Mammary epithelial cell (primary cell): ENCODE measurements at places on chromosomes 13 and 19.
A peak's percentile ranks its signal among the peaks of the same experiment; 100 is the strongest.

- no peak for DNase-seq
These were observed 40.2 kb downstream of the OLFM4 start for GRCh38 chr13:53068585-53069520.

DNA sequence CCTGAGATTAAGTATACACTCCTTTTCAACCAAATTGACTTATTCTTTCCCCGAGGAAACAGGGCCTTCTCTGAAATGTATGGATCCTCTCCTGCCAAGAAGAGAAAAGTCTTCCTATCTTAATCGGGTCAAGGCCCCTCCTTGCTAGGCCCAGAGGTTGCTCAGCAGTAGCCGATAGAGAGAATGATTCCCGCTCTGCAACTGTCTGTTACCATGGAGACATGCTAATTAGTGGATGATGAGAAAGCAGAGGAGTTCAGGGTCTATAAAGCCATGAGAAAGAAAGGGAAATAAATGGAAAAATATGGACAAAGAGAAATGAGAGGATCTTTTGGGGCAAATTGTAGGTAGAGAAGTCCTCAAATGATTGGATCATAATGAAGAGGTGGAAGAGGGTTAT lies 103.5 kb downstream of the POU4F1 start:
- DNase-seq: no peak

DNA sequence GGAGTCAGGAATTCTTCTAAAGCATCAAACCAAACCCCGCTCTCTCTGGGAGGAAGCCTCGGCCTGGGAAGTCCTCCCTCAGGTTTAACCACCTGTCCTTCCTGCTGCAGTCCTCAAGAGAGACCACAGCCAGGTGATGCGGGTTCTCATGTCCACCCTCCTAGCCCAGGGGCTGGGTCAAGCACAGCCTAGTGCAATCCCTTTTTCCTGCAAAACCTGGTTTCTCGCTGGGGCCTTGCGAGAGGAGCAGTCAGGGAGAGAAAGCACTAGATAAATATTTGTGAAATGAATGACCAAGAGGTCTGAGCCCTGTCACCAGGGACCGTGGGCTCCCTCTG lies 2.4 kb downstream of the SLC8A2 start:
- no peak for DNase-seq

- no peak for DNase-seq
These were observed 118.8 kb downstream of the CDK8 start for GRCh38 chr13:26372747-26373146.

- DNase-seq: no peak
These were observed 14.0 kb upstream of the TMPRSS9 start for GRCh38 chr19:2345794-2346663.

DNA sequence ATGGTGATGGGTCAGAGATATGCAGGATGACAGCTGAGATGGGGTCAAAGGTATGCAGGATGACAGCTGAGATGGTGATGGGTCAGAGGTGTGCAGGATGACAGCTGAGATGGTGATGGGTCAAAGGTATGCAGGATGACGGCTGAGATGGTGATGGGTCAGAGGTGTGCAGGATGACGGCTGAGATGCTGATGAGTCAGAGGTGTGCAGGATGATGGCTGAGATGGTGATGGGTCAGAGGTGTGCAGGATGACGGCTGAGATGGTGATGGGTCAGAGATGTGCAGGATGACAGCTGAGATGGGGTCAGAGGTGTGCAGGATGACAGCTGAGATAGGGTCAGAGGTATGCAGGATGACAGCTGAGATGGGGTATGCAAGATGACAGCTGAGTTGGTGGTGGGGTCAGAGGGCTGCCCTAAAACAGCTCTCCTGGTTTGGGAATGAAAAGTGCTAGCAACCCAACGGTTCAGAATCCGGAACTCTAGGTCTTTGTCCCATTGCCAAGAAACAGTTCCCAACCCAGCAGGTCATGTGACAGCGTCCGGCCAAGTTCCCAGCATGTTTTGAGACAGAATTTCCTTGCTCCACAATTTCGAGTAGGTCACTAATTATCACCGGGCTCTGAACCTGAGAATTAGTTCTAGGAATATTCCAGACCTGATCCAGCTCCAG lies 3.2 kb downstream of the SELENOW start:
- DNase-seq: no peak

GRCh38 chr13:98157188-98157587 lies 14.3 kb downstream of the FARP1 start:
- DNase-seq: no peak

DNA sequence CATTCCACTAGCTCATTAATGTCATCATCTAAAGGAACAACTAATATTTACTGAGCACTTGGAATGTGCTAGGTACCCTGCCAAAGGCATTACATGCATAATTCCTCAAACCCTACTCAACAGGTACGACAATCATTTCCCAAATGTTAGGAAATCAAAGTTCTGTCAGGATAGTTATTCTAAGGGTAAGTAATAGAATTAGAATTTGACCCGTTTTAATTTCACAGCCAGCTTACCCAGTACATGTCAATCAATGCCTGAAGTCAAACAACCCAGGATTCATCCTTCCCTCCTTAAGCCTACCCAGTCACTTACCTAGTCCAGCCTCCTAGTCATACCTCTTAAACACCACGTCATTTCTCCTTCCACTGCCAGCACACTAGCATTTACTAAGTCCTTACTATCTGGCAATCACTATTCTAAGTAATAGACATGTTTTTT lies 2.4 kb downstream of the LNX2 start:
- peak; percentile 58 for DNase-seq

DNA sequence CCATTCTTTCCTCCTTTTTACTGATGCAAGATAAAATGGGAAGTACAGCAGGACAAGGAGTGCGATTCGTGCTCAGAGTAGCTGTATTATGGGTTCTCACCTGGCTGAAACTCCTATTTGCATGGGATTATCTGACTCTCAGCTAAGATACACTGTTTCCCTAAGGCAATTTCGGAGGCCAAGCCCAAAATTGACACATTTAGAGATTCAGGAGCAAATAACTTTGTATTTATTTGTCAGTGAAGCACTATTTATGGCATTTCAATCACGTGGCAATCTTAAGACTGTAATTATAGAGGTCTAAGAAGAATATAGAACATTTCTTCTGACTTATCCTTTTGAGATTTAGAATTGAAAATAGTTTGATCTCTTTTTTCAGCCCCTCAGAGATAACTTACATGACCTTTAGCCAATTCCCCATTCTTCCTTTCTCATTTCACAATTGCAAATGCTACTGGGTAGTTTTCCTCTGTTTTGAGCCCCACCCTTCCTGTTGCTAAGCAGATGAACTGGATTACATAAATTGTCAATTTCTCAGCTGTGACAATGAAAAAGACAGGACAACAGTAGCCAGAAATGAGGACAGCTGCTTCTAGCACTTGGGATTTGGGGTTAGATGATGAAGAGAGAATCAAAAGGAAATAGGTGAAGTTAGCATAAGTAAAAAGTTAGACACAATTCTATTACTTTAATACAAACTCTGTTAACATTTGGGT lies 122.7 kb upstream of the FRY start:
- no peak for DNase-seq

GRCh38 chr19:48565090-48565489 lies 13.1 kb downstream of the SULT2B1 start:
- DNase-seq: no peak

- no peak for DNase-seq
These were observed 3.9 kb downstream of the IRF2BP1 start for GRCh38 chr19:45881909-45882528.

DNA sequence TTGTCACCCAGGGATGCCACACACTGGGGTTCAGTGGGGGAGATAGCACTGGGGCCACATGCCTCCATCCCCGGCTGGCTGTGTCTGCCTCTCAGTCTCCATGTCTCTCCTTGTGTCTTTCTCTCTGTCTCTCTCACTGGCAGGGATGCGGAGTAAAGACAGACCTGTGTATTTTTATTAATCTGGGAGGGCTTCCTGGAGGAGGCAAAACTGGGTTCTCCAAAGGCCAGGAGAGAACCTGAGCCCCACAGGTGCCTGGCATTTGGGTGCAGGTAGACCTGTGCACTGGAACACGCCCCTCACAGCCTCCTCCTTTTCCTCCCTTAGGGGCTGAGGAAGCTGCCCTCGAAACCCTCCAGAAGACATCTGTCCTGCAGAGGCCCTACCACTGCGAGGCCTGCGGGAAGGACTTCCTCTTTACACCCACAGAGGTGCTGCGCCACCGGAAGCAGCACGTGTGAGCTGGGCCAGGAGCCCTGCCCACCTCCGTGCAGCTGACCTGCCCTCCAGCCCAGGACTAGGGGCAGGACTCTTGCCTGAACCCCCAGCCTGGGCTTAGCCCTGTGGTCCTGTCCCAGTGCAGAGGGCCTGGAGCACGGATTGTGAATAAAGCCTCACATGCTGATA lies 32.7 kb downstream of the DHX34 start:
- DNase-seq: no peak

- DNase-seq: no peak
These were observed 5.5 kb downstream of the DPP9 start for GRCh38 chr19:4717966-4718701.

DNA sequence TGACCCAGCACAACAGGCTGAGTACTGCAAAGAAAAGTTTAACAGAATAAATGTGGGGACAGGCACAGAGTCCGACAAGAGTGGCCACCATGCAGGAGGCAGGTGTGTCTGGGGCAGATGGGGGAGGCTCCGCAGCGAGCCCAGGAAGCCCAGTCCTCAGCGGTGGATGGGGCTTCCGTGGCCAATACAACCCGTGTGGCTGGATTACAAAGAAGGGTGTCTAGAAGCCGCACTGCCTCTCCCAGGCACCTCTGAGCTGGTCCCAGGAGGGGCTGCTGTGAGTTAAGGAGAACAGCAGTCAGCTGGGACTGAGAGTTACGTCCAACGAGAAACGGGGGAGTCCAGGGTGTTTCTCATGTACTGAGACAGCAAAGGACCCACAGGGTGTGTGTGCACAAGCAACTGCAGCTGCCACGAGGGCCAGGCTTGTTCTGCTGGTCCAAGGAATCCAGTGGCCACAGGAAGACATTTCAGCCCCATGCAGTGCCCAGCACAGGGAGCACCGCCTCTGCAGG lies 70.2 kb downstream of the SPACA7 start:
- DNase-seq: no peak

GRCh38 chr19:41959056-41960053 lies at the start of gene RABAC1:
TSS of gene RABAC1 (minus strand) at chr19:41959321. CDS start at chr19:41959292, 29 bp downstream.
- peak; percentile 86 for DNase-seq

DNA sequence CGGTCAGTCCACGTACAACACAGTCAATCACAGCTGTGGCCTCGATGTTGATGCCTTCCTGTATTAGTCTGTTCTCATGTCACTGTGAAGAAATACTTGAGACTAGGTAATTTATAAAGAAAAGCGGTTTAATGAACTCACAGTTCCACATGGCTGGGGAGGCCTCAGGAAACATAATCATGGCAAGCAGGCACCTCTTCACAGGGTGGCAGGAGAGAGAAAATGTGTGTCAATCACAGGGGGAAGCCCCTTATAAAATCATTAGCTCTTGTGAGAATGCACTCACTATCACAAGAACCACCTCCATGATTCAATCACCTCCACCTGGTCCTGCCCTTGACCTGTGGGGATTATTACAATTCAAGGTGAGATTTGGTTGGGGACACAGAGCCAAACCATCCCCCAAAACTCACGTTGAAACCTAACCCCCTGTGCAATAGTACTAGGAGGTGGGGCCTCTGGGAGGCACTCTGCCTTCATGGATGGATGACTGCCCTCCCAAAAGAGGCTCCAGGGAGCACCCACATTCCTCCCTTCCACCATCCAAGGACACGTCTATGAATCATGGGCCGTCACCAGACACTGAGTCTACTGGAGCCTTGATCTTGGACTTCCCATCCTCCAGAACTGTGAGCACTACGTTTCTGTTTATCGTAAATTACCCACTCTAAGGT lies 2.3 kb upstream of the PROZ start:
- DNase-seq: no peak

DNA sequence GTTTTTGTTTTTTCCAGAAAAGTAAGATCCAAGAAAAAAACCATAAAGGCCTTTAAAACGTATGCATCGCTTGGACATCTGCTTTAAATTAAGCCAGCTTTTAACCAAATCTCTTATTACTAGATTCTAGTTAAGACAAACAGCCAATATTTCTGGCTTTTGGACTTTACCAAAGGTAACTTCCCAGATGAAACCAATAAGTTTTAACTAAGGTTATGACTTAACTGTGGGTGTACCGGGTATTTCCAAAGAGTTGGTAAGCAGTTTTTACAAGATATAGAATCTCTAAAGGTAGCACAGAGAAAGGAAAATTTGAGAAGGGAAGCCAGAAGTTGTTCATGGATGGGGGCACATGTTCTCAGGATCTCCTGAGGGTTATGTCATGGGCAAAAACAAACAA lies 34.0 kb downstream of the CEACAM1 start:
- no peak for DNase-seq

DNA sequence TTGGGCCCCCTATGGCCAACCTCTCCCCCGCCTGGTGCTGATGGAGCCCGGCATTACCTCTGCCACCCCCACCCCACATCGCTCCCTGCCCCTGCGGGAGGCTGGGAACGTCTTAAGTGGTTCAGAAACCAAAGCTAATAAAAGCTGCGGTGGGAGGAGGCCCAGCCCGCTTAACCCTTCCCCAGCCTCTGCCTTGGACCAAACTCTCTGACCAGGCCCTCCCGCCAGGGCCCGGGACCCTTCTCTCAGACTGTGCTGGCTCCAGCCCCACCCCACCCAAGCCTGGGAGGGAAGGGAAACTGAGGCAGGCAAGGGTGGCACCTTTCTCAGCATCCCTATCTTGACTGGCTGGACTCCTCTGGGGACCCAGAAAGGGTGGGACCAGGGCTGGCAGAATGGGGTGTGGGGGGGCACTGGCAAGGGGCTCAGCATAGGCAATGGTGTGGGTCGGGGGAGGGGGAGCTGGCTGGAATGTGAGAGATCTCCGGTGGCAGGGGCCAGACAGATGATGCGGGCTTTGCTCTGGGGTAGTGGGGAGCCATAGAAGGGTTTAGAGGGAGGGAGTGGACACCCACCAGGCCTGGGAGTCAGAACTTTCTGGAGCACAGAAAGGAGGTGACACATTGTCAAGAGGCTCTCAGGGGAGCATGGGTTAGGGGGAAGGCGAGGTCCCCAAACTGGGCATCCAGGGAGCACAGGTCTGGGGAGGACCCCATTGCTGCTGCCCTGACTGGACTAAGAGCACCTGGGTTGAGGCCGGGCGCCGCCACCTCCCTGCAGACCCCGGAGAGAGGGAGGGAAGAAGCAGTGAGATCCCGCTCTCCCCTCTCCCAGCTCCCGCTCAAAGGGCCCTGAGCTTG lies 21.9 kb downstream of the SMIM24 start:
- no peak for DNase-seq

DNA sequence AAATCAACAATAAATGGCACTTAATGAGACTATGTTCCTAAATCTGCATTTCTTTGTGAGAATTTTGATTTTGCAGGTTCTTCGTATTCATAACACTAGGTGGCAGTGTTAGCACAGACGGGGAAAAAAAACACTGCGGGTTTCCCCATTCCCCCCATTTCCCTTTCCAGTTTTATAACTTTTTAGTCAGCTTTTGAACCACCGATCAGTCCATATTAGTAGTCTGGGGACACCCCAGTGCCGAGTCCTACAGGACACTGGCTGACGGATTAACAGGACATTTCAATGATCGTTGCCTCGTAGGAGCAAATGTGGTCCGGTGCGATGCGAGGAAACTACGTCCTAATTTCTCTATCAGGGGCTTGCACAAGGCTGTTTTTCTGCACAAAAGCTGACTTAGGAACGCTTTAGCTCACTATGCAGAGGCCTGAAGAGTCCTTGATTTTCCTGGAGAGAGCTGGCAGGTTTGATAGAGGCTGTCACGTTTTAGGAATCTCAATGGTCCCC lies 234.3 kb downstream of the LMO7 start:
- no peak for DNase-seq

- DNase-seq: no peak
These were observed 1.1 kb downstream of the ATG4D start for GRCh38 chr19:10544753-10545251.

- no peak for DNase-seq
These were observed 31.5 kb downstream of the PEPD start for GRCh38 chr19:33490041-33490451.

GRCh38 chr19:2186071-2186846 lies 22.5 kb downstream of the DOT1L start:
- no peak for DNase-seq
